ENCODE measurements at places on chromosomes 2 and 18. TPM values are rescaled to one million over a fixed set of nuclear protein-coding genes. Genes with fewer than 3 reads are reported as not detected.

- DNase-seq = no peak
Observed at GRCh38 chr2:20551945-20552328, 99.0 kb downstream of the HS1BP3 start.

GRCh38 chr2:203772456-203773165 lies 66.2 kb downstream of the CD28 start:
- no peak for DNase-seq

GRCh38 chr2:124805060-124805459 lies 780.0 kb downstream of the CNTNAP5 start:
- DNase-seq = no peak

- DNase-seq = no peak
Observed at GRCh38 chr2:225742487-225742886, 343.0 kb downstream of the NYAP2 start.

SH2D6 gene
- polyA plus RNA-seq = 0.76 TPM
